ENCODE measurements at places on chromosomes 7 and 10.
A peak's percentile ranks its signal among the peaks of the same experiment; 100 is the strongest.

DNA sequence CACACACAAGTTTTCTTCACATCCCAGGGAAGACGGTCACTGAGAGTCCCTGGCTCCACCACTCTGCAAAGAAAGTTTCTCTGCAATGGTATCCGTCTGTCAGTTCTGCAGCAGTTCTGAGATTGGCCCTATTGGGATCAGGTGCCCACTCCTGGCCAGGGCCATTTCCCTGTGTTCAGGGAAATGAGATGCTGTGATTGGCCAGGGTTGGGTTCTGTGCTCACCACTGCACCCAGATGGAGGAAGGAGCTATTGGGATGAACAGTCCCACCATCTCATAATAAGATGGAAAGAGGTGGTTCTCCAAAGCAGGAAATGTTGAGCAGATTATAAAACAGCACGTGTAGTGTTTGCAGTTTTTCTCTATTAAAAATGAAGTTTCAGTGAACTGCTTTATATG lies 13.3 kb upstream of the PIP4K2A start:
- DNase-seq, result no peak

DNA sequence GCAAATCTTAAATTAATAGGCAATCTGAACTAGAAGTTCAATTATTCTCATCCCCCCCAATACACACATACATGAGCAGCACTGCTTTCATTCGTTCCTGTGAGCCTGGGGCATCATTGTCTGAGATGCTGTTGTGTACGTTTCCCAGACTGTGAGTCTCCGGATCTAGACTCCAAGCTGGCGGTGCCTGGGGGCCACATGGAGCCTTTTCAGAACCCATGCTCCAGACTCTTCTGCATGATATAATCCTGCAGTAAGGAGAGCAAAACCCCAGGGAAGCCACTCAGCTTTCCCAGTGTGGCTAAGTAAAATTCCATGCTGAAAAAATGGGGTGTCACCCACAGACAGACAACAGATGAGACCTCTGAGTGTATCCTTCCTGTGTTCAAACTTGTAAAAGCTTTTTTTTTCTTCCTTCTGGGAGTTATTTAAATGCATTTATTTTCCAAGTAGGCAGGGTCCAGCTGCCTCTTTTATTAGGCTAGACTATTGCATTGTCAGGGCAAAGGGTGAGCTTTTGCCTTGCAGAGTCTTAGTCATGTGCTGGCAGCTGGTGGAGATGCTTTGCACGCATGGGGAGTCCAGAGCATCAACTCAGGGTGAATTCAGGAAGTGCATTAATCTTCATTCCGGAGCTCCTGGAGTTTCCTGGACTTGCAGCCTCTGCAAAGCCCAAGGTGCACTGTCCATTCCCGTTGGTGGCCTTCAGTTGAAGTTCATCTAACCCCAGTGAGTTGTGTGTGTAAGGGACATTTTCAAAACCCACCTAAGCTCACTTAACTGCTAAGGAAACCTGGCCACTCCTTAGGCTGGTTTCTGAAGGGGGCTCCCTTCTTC lies 185.7 kb upstream of the ADO start:
- peak; percentile 29 for DNase-seq

DNA sequence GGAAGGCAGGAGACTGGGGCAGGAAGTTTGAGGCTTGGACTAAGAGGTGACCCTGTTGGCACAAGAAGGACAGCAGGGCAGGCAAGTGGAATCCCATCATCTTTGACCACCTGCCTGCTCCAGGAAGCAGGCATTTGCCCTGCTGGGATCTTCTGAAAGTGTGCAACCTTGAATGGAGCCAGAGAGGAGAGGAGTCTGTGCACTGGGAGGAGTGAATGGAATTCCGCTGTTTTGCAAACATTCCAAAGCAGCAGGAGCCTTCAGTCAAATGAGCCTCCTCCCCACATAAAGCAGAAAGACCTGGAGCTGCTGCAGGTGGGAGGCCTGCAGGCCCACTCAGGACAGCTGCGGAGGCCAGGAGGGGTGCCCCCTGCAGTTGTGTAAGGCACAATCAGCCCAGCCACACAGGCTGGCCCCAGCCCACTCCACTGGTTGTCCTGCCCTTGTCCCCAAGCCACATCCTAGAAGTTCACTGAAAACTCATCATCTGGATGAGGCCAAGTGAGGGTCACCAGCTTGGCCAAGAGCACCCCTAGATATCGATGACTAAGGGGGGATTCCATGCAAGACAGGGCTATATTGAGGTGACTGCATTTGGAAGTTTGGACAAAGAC lies 249.5 kb downstream of the RPS24 start:
- no peak for DNase-seq

DNA sequence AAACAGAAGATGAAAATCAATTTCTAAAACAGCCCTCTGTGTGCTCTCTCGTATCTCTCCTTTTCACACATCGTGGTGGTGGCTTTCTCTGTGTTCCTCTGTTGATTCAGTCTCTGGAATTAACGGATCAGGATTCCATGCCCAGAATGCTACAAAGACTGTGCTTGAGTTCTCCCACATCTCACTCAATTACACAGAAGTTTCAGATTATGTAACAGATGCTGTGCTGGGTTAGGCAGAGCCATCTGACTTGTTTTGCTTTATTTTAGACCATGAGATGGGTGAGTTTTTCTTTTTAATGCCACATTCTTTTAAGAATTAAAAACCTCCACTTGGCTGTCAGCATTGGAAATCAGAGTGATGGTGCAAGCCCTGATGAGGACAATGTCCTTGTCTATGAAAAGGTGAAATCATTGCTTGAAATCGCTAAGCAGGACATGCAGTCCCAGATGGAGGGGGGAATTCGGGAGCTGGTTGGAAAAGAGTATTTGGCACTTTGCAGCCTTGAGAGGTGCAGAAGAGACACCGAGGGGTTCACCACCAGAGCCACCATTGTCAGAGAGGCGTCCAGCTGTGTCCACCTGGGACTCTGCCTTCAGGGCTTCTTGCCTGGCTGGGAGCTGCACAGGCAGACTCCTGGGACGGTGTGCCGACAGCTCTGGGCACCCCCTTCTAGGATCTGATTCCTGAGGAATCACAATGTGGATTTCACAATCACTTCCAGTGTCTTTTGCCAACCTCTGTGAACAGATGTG lies 80.4 kb downstream of the EGFR start:
- DNase-seq, result no peak

DNA sequence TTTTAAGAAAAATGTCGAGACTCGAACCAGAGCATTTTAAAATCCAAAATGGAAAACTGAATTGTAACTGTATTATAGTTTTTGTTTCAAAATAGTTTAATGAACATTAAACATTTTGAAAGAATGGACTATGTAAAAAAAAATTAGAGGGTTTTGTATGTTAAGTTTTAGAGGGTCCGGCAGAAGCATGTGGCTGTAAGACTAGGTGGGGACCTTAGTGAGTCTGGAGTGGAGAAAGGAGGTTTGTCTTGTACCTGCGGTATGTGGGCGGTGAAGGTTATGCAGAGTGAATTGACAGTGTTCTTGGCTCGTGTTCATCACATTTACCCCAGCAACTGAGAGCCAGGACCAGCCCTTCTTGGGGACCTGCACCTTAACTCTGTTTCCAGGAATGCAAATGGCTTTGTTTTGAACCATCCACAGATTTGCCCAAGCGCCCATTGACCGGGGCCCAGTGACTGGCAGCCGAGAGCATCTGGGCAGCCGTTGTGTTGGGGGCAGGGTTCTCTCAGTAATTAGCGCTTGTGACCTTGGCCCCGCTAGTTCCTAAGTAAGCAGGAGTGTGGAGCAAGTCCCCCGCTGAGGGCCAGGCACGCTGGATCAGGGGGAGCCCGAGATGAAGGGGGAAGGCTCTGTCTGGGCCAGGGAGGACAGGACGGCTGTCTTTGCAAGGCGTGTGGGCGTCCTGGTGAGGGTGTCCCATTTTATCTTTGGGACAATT lies 1.4 kb upstream of the KLF6 start:
- DNase-seq, result peak; percentile 64

DNA sequence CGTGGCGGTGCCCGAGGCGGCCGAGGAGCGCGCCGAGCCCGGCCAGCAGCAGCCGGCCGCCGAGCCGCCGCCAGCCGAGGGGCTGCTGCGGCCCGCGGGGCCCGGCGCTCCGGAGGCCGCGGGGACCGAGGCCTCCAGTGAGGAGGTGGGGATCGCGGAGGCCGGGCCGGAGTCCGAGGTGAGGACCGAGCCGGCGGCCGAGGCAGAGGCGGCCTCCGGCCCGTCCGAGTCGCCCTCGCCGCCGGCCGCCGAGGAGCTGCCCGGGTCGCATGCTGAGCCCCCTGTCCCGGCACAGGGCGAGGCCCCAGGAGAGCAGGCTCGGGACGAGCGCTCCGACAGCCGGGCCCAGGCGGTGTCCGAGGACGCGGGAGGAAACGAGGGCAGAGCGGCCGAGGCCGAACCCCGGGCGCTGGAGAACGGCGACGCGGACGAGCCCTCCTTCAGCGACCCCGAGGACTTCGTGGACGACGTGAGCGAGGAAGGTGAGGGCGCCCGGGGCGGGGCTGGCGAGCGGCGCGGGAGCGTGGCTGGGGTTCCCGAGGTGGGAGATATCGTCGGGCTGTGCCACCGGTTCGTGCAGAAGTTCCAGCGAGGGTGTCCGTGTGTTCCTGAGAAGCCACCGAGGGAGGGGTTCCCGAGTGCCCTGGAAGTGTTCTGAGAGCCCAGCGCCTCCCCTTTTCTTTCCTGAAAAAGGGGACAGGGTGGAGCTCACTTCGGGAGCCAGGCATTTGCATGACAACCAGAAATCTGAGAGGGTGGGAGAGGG lies 495 bp downstream of the EIF3B start:
- peak; percentile 50 for DNase-seq

GRCh38 chr10:126458466-126458865 lies 70.2 kb upstream of the ADAM12 start:
- no peak for DNase-seq

DNA sequence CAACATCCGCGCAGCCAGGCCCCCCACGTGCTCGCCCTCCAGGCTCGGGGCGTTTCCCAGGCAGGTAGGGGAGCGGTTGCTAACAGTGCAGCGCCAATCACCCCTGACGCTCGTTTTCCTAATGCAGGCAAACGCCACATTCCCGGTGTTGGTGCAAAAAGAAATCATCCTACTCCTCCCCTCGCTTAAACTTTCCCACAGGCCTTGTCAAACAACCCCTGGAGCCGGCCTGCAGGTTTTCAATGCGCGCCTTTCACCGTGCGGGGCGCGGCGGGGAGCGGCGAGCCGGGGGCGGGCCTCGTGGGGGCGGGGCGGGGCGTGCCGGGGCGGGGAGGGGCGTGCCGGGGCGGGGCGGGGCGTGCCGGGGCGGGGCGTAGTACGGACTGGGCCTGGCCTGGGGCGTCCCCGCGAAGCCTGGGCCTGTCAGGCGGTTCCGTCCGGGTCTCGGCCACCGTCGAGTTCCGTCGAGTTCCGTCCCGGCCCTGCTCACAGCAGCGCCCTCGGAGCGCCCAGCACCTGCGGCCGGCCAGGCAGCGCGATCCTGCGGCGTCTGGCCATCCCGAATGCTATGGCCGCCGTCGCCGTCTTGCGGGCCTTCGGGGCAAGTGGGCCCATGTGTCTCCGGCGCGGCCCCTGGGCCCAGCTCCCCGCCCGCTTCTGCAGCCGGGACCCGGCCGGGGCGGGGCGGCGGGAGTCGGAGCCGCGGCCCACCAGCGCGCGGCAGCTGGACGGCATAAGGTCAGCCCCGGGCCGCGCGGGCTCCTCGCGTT lies at the start of gene ECHDC3:
Gene ECHDC3 (plus strand): TSS at position 374 of the 770 bp plus-strand sequence. CDS start 195 bp downstream, at position 569.
- DNase-seq, result peak; percentile 68

GRCh38 chr10:121838149-121838548 lies 89.7 kb downstream of the ATE1 start:
- DNase-seq, result peak; percentile 8

DNA sequence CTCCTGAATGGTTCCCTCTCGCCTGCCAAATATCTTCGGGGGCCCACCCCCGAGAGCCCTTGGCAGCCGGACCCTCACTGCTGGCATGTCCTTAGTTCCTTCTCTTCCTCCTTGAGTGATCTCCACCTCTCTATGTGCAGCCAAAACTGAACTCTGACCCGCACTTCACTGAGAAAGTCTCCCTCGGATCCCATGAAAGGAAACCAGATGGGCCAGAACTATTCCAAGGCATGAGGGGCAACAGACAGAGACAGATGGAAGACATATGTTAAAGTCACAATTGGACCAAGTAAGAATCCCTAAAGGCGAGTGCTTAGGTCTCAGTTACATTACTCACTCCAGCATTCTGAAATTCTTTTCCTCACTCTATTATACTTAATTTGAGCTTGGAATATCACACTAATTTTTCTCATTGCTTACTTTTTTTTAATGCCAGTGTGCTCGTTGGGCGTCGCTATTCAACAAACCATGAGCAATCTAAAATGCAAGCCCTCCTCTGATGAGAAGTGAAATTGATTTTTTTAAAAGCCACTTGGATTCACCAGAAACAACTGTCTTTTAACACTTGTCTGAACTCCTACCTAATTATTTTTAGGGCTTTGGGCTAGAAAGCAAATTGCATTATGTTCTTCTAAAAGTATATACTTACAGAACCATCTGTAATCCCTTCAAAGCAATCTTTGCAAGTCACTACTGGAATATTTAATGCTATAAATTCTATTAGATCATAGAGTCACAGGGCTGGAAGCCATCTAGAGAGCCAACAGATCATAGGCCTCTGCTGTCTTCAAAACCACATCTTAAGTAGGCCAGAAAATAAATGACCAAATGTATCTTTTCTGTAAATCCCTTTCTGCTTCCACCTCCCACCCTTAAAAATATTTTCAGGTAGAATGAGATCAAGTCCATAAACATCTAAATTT lies 43.3 kb upstream of the EZH2 start:
- no peak for DNase-seq

- DNase-seq, result no peak
Measured at GRCh38 chr7:17166824-17167379, 131.6 kb upstream of the AHR start.

DNA sequence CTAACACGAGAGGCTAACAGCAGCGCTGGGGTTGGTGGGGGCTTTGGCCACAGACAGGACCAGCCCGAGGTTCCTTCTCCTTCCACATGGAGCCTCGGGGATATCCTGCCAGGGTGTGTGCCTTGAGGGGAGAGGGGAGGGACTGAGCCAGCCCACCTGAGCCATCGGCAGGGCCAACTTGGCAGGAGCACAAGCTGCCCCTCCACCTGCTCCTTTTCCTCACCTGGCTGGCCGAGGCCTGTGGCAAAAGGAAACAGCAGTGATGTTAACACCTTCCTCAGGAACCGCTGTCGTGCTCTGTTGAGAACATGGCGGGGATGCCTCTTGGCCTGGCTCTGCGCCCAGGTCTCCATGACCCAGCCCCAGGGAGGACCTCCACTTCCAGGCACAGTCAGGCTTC lies 255.1 kb upstream of the PPP2R2D start:
- no peak for DNase-seq

DNA sequence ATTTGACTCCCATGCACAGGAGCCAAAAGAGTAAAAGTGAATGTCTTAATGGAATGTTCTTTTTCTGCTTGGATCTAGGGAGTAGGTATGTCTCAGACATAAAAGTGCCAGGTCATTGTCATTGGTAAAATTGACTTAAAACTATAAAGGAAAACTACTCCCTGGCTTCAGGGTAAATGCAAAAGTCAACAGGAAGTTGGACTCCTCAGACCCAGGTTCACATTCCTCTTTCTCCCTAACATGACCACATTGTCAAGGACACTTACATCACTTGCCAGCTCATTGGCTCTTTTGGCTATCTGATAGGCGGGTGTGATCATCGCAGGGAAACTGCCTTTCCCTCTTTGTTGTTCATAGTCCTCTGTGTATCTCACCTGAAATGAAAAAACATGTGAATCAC lies 13.7 kb downstream of the NRAP start:
- DNase-seq, result no peak

- DNase-seq, result no peak
Measured at GRCh38 chr7:127366680-127367079, 25.8 kb downstream of the ZNF800 start.
